ENCODE measurements at places on chromosomes 2 and 18.

DNA sequence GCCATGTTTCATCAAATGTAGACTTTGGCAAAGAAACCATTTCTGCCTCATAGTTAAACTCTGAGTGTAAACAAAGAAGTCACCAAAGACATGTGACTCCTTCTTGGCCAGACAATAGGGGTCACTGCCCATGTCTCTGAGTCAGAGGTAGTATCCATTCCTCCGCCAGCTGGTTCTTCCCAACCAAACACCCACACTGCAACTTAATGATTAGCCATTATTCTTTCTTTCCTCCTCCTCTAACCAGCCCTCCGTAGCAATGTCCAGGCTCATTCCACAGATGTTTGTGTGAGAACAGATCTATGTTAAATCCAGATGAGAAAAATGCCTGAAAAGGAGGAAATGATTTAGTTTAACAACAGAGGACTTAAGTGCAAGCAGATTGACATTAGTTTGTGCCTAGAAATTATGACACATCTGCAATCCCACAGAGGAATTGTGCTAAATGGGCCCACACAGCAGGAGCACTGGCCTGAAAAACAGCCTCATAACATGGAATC is 127.9 kb upstream of the SH3BP4 start:
- DNase-seq, result no peak

DNA sequence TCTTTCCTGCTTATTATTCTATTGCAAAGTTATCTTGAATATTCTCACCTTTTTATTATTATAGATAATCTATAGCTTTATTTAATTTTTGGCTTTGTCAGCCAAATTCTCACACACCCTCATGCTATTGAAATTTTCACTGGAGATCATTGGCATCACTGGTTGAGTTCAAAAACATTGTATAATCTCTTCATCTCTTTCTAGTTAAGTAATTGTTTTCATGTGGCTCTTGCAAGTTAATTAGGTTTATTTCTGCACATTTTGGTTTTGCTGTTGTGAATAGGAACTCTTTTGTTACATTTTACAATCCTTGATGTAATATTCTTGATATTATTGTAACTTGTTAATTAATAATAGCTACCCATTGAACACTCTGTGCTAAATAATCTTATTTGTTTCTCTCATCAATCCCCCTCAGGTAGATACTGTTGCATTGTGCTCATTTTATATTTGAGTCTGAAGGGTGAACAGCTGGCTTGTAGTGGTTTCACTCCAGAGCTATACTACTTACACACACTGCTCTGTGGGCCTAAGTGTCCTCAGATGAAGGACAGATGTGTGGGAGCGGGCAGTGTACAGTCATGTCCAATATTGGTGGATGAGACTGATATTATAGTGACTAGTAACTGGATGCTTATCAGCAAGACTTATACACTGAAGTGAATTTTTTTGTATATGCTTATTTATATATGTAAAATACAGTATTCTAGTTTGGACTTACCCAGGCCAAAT is 112.7 kb downstream of the LCLAT1 start:
- no peak for DNase-seq

DNA sequence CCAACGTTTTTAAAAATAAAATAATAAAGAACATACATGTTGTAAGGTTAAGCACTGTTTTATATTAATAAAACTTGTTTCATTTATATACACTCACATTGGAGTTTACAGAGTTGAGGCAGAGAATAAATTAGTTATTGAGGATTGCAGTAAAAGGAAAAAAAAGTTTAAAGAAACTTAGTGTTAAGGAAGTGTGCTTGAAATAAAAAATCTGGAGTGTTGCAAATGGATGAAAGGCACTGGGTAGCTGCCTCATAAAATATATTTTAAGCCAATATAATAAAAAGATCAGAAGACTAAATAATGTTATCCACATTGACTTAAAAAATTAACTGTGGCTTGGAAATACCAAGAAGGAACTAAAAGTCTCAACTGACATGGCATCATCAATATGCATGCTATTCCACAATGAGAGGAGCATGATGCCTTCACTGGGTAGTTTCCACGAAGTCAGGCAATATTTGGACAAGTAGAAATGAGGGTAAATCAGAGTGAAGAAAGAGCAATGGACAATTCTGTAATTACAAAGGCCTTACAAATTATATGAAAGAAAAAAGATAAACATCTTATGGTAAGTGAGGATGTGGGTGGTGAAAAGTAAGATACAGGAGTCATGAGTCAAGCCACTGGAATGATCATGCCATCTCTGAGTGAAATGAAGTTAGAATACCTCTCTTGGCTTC is 2.5 kb downstream of the GALNT3 start:
- DNase-seq, result no peak

- no peak for DNase-seq
Observed at GRCh38 chr2:213551526-213551925, 267.3 kb downstream of the SPAG16 start.

- DNase-seq, result no peak
Observed at GRCh38 chr2:231134910-231135655, 10.2 kb upstream of the HTR2B start.
